Activated CD8-positive, alpha-beta memory T cell treated with anti-CD3 and anti-CD28 coated beads for 1 hour (primary cell): ENCODE measurements at places on chromosomes 6 and 20.

DNA sequence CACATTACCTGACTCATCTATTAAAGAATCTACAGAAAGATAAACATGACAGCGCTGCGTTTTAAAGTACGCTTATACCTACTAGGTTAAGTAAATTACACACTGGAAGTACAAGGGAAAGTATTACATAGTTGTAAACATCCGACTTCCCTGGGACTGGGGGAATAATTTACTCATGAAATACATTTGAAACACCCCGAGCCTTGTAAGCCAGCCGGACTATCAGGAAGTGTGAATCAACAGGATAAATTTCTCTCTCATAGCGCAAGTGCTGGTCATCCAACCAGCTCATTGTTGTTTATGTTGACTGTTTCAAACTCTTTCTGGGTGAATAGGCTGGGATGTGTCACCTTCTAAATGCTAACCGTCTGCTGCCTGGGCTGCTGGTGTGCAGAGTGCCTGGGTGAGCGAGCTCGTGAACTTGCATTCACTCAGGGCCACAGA, 4.9 kb downstream of the BMP6 start:
- no peak for DNase-seq

DNA sequence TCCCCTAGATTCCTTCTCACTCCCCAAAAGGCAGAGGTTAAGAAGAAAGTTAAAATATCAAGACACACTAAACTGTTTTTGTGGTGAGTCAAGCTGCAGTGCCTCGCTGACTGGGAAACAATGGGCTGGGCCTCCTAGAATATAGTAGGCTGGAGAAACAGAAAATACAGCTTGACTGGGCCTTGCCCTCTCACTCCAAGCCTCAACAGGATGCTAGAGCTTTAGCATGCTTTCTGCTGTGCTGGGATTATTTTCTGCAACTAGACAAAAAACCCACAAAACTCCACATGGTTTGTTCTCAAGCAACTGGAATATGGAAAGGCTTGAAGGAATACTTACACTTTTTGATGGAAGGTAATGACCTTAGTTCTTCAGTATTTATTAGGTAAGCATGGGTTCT, 27.9 kb downstream of the FOXO3 start:
- no peak for DNase-seq

GRCh38 chr20:50126662-50127061, 13.7 kb upstream of the UBE2V1 start:
- DNase-seq, result no peak

DNA sequence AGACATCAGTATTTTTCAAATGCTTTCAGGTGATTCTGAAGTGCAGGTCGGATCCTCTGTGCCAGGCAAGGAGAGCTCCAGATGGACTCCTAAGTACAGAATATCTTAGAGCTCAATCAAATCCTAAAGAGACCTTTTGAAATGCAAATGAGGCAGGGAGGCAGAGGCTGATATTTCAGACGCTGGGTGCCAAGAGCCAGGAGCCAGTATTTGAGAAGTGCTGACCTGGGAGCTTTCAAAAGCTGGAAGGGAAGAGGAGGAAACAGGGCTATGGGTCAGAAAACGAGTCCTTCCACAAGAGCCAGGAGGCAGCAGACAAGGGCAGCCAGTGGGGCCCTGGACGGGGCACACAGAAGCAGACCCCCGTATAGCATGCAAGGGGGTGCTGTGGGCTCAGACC, 46.1 kb upstream of the DSN1 start:
- no peak for DNase-seq

DNA sequence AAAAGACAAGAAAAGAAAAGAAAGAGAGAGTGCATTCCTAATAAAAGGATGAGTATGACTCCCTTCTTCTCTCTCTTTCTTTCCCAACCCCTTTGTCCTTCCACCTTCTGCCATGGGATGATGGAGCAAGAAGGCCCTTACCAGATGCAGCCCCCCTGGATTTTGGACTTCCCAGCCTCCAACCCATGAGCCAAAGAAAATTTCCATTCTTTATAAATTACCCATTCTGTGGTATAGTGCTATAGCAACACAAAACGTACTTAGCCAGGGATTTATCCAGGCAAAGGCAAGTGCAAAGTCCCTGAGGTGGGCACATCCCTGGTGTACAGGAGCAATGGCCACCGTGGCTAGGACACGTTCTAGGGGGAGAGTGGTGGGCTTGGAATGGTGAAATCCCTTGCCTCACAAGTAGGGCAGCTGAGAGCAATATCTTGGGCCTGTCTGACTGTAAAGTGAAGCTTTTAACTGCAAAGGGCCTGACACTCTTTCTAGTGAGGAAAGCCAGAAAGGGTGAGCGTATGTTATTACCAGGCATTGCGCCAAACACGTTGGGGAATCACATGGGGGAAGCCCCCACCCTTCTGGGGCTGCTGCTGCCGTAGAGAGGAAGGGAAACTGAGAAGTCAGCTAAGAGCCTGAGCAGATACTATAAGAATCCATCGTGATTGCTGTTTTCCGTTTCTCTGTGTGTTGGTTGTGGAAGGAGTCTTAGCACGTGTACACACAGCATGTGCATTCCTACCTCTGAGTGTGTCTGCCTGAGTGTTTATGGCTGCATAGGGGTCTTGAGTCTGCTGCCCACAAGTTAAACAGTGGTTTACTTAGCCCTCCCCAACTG, 50.7 kb upstream of the SIRPA start:
- DNase-seq, result no peak

- no peak for DNase-seq
Observed at GRCh38 chr6:116366740-116367275, 3.9 kb upstream of the DSE start.

DNA sequence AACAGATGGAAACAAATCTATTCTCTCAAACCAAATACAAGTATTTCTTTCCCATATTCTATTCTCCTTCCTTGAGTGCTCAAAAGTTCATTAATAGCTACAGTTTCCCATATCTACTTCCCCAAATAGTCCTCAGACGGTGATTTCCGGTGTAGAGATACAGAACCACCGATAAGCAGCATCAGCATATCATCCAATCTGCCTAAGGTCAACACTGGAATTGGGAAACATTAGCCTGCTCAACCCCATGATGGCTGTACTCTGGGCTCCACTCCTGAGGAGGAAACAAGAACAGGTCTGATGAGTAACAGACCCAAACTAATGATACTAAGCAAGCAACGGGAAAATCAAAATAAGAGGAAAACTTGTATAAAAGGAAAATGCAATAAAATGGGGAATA, 115.6 kb downstream of the EPB41L2 start:
- DNase-seq, result no peak

GRCh38 chr20:54549658-54550326, 74.4 kb downstream of the DOK5 start:
- no peak for DNase-seq

DNA sequence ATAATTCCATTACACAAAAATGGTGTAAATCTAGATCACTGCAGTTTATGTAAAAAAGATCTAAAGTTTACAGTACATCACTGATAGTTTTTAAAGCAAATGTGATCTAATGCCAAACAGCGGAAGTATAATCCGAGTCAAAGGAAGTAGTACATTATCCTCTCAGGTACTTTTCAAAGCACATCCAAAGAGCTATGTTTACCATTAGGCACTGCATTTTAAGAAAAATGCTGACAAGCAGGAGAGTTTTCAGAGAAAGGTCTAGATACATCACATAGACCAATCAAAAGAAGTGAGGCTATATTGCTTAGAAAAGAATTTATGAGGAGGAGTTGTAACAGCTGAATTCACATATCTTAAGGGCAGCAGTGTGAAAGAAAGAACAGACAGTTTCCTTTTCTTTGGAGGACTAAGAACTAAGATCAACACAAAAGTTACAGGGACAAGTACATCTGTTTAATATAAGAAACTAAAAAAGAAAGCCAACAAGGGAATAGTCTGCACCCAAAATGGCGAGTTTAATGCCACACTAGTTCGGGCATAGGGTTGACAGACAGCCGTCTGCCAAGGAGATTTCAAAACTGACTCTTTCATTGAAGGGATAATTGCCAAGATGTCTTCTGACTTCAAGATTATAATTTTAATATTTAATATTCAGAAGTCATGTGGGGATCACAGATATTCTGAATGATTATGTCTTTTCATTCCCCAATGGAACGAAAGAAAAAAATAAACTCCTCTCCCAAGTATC, 1.4 kb downstream of the ZNF184 start:
- DNase-seq, result no peak

DNA sequence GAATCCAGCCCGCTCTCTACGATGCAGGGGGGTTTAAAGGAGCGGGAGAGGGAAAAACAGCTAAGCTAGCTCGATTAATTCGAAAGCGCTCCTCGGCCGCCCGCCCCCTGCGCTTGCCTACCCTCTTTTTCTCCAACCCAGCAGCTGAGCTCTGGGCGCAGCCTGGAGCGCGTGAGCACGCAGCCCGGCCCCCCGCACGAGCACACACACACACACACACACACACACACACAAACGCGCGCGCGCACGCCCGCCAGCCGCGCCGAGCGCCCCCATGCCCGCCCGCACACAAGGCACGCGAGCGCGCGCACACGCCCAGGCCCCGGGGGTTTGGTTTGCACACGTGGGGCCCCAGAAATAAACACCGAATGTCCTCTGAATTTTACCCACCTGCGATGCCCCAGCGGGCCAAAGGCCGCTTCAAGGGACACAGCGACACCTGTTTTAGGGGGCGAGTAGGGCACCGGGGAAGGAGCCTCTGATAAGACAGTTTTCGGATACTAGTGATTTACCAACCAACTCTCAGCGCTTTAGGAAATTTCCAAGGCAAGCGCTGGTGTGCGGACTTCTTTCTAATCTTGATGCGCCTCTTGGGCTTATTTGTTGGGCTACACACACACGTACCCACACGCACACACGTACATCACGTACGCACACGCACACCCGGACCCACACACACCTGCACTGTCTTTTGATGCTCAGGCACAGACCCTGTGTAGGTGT, 802 bp upstream of the NRN1 start:
- no peak for DNase-seq

- no peak for DNase-seq
Observed at GRCh38 chr6:107712665-107713551, 111.2 kb downstream of the SCML4 start.

- DNase-seq, result no peak
Observed at GRCh38 chr6:70371454-70372105, 41.7 kb upstream of the FAM135A start.

- no peak for DNase-seq
Observed at GRCh38 chr6:151488226-151488625, 5.6 kb upstream of the CCDC170 start.

DNA sequence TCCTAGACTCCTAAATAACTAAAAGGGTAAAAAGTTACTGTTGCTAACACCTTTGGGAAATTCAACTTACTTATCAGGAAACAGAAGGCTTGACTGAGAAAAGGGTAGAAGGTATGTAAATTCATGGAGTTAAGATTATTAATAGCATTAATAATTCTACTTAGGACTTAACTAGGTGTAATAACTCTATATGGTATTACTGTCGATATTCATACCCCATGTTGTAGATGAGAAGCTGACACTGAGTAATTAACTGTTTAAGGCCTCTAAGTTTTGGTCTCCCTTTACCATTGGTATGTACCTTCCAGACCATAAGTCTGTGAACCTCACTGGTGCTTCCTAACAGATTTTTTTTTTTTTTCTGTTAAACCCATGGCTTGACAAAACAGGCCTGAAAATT, 15.4 kb downstream of the GLO1 start:
- no peak for DNase-seq

- DNase-seq, result no peak
Observed at GRCh38 chr6:105733556-105734162, 330.8 kb upstream of the PREP start.

- DNase-seq, result no peak
Observed at GRCh38 chr6:113823916-113824315, 33.2 kb upstream of the MARCKS start.

DNA sequence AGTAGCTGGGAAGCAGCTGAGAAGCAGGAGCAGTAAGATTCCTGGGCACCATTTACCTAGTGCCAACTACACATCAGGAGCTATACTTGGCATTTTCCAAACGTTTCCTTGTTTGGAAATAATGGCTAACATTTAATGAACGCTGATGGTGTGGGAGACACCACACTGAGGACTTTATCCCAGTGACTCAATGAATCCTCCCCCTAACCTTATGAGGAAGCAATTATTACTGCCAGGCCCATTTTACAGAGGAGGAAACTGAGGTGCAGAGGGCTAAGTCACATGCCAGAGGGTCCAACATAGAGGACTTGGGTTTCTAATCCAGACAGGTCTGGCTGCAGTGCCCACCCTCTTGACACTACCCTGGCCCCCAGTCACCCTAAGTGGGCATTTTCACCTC, 6.1 kb downstream of the PTGIS start:
- no peak for DNase-seq

- no peak for DNase-seq
Observed at GRCh38 chr6:163711615-163712565, 297.4 kb downstream of the QKI start.

DNA sequence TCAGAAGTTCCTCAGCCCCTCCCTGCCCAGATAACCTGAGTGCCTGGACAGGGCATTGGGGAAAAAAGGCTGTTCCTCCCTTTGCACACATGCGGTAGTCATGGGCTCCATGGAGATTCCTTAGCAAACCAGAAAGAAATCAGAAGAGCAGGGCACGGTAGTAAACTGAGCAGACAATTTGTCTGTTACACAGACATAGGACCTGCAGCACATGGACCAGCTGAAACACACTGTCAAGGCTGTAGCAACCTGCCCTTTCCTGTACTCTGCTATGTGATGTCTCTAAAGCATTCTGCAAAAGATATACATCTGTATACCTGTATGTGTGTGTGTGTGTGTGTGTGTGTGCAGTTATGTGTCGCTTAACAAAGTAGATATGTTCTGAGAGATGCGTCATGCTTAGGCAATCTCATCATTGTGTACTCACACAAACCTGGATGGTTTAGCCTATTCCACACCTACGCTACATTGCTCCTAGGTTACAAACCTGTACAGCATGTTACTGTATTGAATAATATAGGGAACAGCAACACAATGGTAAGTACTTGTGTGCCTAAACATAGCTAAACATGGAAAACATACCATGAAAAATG, 44.4 kb upstream of the BMP5 start:
- no peak for DNase-seq

DNA sequence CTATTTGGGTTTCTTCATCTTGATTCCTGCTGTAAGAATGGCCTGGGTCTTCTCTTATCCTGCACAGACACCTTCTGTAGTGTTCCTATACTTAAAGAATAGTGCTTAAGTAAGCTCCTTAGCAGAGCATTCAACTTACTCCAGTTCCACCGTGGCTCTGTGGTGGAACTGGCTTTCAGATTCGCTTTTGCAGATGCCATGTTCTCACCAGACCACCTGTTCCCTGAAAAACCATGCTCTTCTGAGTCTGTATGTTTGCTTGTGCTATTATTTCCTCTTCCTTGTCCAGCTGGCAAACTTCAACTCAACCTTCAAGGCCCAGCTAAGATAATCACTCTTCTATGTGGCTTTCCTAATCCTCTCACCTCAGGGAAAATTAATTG, 4.9 kb downstream of the ELMO2 start:
- no peak for DNase-seq

GRCh38 chr6:10151144-10151915, 263.5 kb downstream of the TFAP2A start:
- DNase-seq, result no peak

GRCh38 chr6:144286503-144287393, 1.6 kb downstream of the UTRN start:
- DNase-seq, result no peak

- DNase-seq, result no peak
Observed at GRCh38 chr20:10902174-10902573, 228.4 kb upstream of the JAG1 start.

- no peak for DNase-seq
Observed at GRCh38 chr6:133697666-133698065, 191.2 kb upstream of the TCF21 start.

- no peak for DNase-seq
Observed at GRCh38 chr6:170329321-170329720, 22.8 kb downstream of the FAM120B start.
